ENCODE measurements at places on chromosomes 6 and 20.

- no peak for DNase-seq
These were observed 3.2 kb upstream of the RBM38 start for GRCh38 chr20:57387945-57388371.

GRCh38 chr20:33499355-33499754 lies 9.5 kb downstream of the CBFA2T2 start:
- no peak for DNase-seq

DNA sequence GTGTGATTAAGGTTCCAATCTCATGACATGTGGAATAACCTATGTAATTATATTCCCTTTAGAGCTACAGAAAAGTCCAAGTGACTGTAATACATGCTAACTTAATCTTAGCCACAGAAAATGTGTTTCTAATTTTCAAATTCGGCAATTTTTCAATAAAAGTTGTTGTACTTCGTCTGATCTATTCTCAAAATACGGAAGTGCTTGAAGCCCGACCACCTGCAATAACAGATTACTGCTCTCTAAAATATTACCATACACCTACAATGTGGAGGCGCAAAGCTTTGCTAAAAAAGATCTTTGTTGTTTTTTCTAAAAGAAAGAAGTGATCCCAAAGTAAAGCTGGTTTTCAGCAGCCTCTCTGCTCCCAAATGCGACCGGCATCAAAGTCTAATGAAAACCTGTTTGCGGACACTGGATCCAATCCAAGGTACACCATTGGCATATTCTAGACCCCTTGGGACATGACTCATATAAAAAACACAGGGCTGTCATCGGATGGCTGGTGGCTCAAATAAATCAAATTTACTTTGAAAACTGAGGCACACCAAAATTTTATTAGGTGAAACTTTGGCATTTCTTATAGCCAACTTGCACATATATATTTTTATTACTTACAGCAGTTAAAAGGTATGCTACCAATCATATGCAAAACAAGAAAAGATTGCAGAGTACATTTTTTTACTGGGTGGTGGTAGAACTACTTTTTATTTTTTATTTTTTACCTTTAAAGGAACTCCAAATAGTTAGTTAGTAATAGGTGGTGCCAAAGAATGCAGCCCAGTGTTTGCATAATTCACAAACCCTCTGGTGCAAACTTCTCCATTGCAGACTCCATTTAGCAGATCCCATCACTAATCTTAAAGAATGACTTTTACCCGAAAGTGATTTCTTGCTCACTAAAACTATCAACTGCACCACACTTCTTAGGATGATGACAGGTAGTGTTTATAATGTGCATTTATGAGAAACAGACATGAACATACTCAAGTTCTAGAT lies 118.7 kb upstream of the TBX18 start:
- DNase-seq = no peak

GRCh38 chr20:41178495-41178894 lies 41.2 kb downstream of the PLCG1 start:
- no peak for DNase-seq

GRCh38 chr6:134389658-134390057 lies 71.7 kb upstream of the SGK1 start:
- no peak for DNase-seq

- no peak for DNase-seq
These were observed 114.7 kb downstream of the PSMB1 start for GRCh38 chr6:170438402-170438753.

GRCh38 chr20:14334306-14334930 lies 3.0 kb downstream of the FLRT3 start:
- DNase-seq = no peak

GRCh38 chr20:14717134-14717999 lies 380.0 kb upstream of the FLRT3 start:
- DNase-seq = no peak

DNA sequence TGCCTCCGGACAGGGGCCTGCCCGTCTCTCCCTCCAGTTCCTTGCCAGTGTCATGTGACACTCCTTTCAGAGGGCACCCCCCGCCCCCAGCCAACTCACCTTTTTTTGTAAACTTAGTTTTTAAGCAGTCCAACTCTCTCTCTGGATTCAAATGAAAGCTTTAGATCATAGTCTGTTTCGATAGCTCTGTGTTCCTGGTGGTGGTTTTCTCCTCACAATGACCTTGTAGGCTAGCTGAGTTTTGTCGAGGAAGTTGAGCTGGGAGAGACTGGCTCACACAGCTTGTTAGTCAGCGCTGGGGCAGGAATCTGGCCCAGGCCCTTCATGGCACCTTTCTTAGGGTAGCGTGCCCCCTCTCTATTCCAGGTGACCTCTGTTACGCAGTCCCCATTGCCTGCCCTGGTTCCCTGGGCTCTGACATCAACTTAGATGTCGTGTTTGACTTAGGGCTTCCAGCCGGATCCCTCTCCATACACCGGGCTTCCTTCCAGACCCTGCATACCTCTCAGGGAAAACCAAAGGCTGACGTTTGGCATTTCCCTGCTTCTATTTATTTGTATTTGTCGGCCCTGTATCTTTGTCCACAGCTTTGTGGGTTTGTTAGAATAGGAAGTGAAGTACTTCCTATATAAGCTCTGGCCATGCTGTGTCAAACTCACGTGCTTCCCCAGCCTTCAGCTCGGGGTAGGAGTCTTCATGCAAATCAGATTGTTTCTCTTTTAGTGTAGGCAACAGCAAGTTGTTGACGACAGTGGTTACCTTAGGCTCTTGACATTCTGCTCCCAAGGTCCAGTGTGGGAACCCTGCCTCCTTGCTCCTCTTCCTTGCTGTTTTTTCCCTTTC lies 12.7 kb downstream of the IGF2R start:
- no peak for DNase-seq

DNA sequence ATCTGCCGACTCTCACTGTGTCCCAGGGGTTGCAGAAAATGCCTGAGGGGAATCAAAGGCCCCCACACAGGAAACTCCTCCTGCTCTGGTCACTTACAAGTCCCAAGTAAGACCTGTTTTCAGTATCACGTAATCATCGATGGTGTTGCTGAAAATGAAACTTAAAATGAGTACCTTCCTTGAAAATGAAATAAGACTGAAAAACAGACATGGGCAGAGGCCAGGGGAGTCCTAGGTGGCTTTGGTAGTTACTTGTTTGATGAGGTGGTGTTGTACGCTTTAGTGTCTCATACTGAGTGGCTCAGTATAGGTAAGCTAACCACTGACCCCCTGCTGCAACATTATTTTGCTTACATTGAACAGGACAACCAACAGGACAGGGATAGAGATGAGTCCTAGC lies 43.0 kb upstream of the SYNCRIP start:
- no peak for DNase-seq

DNA sequence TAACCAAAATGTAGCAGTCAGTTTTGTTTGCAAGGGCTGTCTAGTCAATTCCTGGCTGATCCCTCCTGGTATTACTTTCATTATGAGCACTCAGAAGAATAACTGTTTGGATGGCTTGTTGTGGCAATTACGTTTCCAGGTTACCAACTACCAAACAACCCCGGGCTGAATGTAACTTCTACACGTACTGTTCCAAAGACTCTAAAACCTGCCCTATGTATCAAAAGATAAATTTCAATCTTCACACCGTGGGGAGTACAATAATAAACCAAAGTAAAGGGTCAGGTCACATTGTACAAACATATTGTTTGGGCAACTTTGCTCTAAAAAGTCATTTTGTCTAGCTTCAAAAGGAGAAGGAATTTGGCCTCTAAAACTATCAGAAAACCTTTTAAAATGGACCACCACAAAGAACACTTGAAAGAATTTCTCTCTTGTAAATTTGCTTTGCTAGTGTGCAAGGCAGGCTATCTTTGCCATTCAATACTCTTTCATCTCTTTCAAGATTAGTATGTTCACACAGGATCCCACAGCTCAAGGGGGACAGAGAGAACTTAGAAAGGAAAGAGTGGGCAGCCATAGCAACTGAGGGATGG lies 27.6 kb downstream of the DCDC2 start:
- DNase-seq = no peak
